ENCODE measurements at places on chromosomes 5 and 9.

- no peak for DNase-seq
Observed at GRCh38 chr5:144202072-144202471, 31.4 kb downstream of the KCTD16 start.

DNA sequence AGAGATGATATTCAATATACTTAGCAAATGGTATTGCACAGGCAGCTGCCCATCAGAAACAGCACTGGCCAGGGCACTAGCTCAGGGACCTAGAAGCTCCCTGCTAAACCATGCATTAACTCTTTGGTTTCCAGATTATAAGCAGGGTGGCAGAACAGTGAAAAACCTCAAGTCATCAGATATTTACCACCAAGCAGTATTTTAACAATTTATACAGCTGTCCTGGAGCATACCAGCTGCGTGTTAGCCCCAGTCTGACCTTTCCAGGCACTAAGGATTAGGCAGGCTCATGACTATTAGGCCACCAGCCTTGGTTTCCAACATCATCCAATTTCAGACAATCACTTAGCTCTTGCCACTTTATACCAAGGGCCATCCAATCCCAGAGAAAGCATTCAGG, 326.5 kb downstream of the CAAP1 start:
- DNase-seq: no peak

DNA sequence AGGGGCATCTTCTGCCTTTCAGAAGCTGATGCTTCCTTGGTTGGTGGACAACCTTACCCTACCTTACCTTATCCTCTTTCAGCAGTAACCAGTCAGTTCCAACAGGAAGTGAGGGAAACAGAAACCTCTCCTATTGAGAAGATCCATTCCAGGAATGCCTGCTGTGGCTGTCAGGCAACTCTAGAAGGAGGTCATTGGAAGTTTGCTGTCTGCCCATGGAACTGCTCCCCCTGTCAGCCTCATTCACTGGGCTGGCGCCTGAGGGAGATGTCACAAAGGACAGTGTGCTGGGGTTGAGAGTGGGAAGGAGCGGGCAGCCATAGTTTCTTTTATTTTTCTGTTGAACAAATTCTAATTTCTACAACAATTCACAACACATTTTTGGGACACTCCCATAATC, 54.7 kb downstream of the IRX1 start:
- peak; percentile 11 for DNase-seq

GRCh38 chr9:136016572-136017288, 55.6 kb upstream of the UBAC1 start:
- no peak for DNase-seq

GRCh38 chr5:151570058-151570457, 21.1 kb downstream of the FAT2 start:
- no peak for DNase-seq

DNA sequence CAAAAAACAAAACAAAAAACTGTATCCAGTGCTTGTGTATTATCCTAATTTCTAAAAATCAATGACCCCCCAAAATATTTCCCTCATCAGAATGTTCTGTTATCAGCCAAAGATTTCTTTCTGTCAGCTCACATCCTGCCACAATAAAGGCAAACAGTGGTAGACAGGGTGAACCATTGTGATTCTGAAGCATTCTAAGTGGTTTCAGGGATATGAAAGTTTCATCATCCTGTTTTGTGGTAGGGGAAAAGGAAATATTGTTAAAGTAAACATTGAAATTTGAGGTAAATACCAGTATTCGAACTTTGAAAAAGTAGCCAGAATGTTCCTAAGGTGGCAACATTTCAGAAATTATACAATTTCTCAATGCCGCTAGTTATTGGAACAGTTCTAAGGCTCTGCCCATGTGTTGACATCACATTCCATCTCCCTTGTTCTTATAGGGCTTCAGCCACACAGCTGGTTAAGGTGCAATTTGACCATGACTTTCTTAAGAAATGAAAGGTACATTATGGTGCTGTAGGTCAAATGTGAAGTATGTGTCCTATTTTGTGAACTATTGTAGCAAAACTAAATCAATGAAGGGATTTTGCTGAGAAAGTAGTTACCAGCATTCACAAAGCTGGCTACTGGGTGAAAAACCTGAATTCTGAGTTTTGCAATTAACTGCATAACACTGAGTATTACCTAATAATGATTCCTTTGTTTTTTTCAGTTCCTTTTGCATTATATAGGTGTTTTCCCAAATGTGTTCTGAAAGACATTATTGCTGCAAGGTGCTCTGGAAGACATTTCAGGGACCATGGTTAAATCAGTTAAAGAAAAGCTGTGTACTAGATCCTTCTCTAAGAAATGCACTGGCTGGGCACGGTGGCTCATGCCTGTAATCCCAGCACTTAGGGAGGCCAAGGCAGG, 107.6 kb upstream of the RASGRF2 start:
- DNase-seq: no peak

GRCh38 chr5:17005107-17005828, 69.2 kb upstream of the MYO10 start:
- DNase-seq: peak; percentile 40

GRCh38 chr9:81824802-81825730, 103.2 kb upstream of the SPATA31D4 start:
- DNase-seq: peak; percentile 56

DNA sequence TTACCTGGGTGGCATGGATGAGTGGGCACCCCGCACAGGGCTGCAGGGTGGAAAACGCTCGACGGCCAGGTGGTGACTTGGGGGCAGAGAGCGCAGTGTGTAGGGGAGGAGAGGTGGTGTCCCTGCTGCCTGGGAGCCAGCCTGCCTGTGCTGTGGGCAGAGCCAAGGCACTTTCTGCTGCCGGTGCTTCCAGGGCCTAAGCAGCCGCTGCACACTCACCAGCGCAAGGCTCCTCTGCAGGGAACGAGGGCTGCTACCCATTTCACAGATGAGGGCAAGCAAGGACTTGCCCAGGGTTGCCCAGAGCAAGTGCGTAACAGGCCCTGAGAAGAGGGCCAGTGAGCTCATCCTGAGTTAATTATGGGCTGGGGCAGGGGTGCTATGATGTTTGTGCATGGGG, 62.5 kb downstream of the CRB2 start:
- no peak for DNase-seq

GRCh38 chr9:75544815-75545214, 345.7 kb upstream of the PCSK5 start:
- no peak for DNase-seq

- DNase-seq: no peak
Observed at GRCh38 chr5:41822036-41822435, 48.2 kb downstream of the OXCT1 start.

DNA sequence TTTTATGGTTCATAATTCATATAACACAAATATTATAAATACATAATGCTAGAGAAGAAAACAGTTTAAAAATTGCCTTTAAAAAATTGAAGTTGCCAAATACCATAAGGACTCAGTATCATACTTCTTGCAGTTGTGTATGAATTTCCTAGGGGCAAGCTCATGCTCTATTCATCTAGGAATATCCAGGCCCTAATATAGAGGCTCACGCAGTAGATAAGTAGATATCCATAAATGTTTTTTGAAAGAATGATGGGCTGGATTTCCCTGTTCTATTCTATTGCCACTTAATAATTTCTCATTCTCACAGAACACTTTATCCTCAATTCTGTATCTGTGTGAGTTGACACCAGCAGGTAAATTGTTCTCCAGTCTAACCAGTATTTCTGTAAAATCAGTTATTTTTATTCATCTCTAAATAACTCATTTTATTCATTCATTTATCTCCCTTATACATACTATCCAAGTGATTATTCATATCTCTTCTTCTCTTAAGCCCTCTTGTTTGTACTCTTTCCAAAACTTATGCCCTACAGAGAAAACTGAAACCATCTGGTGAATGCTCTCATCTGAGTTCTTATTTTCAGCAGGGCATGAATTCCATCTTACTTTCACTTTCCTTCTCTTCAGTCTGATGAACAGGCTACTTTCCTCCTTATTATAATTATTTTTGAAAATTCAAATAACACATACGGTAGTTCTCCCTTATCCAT, 97.1 kb downstream of the SLC44A1 start:
- peak; percentile 27 for DNase-seq

DNA sequence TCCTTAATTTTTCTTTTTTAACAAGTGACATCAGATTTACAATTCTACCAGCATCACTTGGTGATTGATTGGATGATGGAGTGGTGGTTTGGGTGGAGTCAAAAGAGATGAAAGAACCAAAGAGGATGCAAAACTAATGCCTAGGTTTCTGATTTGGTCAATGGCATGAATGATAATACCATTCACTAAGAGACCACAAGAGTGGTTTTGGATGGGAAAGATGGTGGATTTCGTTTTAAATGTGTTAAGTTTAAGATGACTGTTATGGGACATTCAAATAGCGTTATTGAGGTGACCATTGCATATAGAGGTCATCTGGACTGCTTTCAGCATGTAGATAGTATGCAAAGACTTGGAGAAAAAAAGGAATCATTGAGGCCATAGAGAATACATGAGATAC, 3.6 kb downstream of the SMC5 start:
- DNase-seq: no peak

- no peak for DNase-seq
Observed at GRCh38 chr9:89994988-89995613, 390.3 kb downstream of the GADD45G start.

GRCh38 chr5:103511554-103511885, 51.1 kb downstream of the NUDT12 start:
- DNase-seq: peak; percentile 58

DNA sequence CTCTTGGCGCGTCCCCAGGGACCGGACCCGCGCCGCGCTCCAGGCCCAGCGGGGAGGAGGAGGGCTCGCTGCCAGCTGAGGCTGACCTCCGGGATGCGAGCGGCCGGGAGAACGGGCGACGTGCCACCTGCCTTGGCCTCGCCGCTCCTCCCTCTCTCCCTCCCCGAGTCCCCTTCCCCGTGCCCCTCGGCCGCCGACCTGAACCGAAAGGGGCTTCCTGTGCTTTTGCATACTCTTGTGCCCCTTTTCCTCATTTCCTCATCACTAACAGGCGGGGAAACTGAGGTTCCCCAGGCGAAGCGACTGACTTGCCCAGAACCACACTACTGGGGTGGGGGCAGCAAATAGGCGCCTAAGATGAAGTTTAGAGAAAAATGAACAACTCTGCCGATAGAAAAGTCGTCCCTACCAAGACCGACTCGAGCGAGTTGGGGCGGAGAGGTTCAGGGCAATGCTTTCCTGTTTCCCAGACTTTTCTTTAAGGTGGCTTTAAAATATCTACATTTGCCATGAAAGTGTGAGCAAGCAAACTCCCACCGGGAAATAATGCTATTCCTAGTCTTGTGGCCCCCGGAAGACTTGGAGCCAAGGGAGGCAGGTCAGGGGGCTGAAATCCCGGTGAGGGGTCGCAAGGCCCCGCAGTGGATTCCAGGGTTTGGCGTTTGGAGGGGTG, 580 bp upstream of the DUSP1 start:
- DNase-seq: peak; percentile 60

DNA sequence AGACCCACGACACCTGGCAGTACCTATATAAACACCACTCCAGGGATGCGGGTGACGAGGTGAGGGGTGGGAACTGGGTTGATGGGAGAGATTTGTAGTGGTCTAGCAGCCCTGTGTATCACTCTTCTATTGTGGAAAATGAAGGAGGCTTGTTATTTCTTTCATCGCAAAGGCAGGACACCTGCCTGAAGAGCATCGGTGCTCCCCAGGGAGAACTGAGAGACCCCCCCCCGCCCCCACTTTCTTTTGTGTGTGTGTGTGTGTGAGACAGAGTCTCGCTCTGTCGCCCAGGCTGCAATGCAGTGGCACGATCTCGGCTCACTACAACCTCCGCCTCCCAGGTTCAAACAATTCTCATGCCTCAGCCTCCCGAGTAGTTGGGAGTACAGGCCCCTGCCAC, 8.3 kb upstream of the WDR5 start:
- no peak for DNase-seq

GRCh38 chr9:90331826-90332575, 310.6 kb downstream of the DIRAS2 start:
- peak; percentile 78 for DNase-seq

- DNase-seq: peak; percentile 39
Observed at GRCh38 chr9:124370896-124371582, 44.2 kb downstream of the PSMB7 start.

- DNase-seq: peak; percentile 28
Observed at GRCh38 chr9:34218446-34218845, 39.6 kb downstream of the UBAP1 start.

GRCh38 chr5:157860898-157861890, 2.2 kb upstream of the CLINT1 start:
- no peak for DNase-seq

DNA sequence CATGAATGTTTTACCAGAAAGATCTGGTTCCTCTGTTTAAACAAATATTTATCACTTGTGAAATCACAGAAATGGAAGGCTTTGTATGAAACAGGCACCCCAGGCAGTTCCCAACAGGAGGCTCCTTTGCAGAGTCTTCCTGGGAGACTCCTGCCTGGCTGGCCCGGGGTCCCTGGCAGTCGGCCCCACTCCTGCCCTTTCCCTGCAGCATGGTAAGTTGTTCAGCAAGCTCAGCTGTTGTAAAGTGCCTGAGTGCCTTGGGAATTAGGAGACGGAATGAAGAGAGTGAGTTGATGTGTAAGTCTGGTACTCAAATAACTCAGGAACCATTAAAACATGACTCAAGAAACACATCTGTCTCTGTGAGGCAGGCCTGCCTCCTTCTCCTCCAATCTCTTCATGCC, 17.5 kb upstream of the LHFPL2 start:
- DNase-seq: no peak

DNA sequence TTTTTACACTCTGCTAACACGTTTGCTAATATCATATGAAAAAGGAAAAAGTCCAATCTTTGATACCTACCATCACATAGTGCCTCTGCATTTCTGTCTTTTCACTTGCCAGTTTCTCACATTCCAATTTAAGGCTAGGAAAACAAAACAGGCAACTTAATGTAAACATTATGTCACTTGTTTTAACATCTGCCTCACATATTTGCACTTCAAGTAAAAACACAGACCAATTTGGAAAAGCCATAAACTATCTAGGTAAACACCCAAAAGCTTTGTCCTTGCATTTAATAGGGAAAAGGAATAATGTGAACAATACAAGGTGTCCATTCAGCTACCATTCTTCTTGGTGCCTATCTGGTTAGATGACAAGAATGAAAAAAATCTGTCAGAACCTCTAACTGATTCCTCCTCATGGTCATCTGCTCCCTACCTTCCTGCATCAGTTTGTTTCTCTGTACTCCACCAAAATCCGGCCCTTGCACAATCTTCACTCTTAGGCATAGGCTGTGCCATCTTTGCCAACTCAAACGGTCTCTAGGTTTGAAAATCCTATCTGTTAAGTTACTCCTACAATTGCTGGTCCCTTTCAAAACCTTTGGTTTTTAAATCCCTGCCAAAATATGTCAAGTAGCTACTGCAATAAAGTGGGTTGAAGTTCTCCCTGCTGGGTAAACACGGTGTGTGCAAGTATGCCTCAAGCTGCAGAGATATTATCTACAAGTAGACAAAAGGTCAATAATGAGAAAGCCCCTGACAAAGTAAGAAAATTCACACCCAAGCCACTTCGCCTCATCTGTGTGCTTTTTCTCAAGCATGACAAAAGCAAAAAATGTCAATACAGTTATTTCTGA, 3.4 kb downstream of the TLE1 start:
- peak; percentile 54 for DNase-seq

- DNase-seq: no peak
Observed at GRCh38 chr5:178671602-178672144, 44.8 kb upstream of the CLK4 start.
